Placental pericyte (primary cell): ENCODE measurements at places on chromosomes 4 and X. TPM values are rescaled to one million over a fixed set of nuclear protein-coding genes. Genes with fewer than 3 reads are reported as not detected.

The TRIM75 gene
- under 0.01 and 0.43 TPM in 2 replicates for total RNA-seq

The ASB9 gene
- total RNA-seq = 1.6 TPM in 1 of 2 replicates, not detected in the other

The DCHS2 gene
- total RNA-seq = under 0.01 TPM in 1 of 2 replicates, not detected in the other

The XAGE5 gene
- total RNA-seq = not detected in 2 replicates

The TECRL gene
- total RNA-seq = not detected in 2 replicates
